Panc1 (cell line): ENCODE measurements at places on chromosomes 6 and 20. TPM values are rescaled to one million over a fixed set of nuclear protein-coding genes. Genes with fewer than 3 reads are reported as not detected.

RIN2 gene
- 25.0 TPM for total RNA-seq

GHRH gene
- not detected for total RNA-seq

BPIFB2 gene
- not detected for total RNA-seq

XKR7 gene
- 6.2 TPM for total RNA-seq

DUSP15 gene
- 23.6 TPM for total RNA-seq

OR2B6 gene
- 0.26 TPM for total RNA-seq

DOK5 gene
- total RNA-seq, result 0.18 TPM

BMP7 gene
- total RNA-seq, result 11.5 TPM

EMILIN3 gene
- 0.54 TPM for total RNA-seq

ZC2HC1B gene
- total RNA-seq, result not detected

SKIC2 gene
- 121 TPM for total RNA-seq

FAXC gene
- 9.0 TPM for total RNA-seq

KCNS1 gene
- not detected for total RNA-seq

SOX4 gene
- 71.9 TPM for total RNA-seq

CASS4 gene
- total RNA-seq, result 0.15 TPM

TSPO2 gene
- not detected for total RNA-seq

SAMD10 gene
- total RNA-seq, result 8.8 TPM

RUNX2 gene
- total RNA-seq, result 7.0 TPM

NHSL1 gene
- total RNA-seq, result 20.6 TPM

MAP7 gene
- total RNA-seq, result 1.8 TPM

NRSN1 gene
- not detected for total RNA-seq

SMOC2 gene
- total RNA-seq, result 0.13 TPM

TTBK1 gene
- 0.10 TPM for total RNA-seq

PHACTR1 gene
- total RNA-seq, result 0.05 TPM

CDH4 gene
- total RNA-seq, result not detected

NNAT gene
- total RNA-seq, result not detected

PRL gene
- total RNA-seq, result not detected

CASP8AP2 gene
- total RNA-seq, result 22.9 TPM

DDR1 gene
- total RNA-seq, result 95.2 TPM

HLA-F gene
- total RNA-seq, result 7.5 TPM

GPSM3 gene
- total RNA-seq, result 2.0 TPM

IL20RA gene
- total RNA-seq, result not detected

CCN5 gene
- 15.2 TPM for total RNA-seq

OR2H2 gene
- total RNA-seq, result not detected

SYNE1 gene
- 3.2 TPM for total RNA-seq
